Spinal cord (tissue), 10 donors: ENCODE measurements at places on chromosomes 1 and 21.

DNA sequence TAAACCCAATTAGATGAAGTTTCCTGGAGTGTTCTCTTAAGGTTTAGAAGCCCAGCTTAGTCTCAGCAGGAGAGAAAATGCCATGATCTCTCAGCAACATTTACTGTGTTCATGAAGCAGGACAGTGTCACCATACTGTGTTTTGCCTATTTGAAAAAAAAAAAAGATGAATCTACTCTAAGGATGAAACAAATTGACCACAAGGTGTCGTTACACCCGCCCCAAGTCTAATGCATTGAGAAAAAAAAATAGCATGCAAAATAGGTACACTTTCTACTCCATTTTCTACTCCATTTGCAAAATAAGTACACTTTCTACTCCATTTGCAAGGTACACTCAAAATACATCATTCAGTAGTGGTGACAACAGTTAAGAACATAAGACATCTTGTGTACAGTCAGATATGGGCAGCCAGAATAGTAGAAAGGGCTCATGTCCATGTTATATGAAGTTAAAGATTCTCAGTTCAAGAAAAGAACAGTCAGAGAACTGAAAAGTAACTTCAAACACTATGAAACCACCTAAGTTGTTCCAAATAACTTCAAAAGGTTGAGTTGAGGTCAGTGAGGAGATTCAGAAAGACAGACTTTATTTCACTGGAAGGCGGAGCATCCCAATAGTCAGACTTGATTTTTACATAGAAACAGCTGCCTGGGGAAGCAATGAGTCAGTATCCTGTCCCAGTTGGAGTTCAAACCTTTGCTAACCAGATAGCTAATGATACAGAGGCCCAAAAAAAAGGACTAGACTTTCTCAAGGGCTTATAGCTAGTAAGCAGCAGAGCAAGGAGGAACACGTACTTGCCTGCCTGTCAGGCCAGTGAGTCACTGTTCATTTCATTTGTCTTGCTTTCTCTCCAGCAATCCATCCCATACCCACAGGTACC, 13.3 kb downstream of the PLPPR5 start:
- DNase-seq, result no peak

DNA sequence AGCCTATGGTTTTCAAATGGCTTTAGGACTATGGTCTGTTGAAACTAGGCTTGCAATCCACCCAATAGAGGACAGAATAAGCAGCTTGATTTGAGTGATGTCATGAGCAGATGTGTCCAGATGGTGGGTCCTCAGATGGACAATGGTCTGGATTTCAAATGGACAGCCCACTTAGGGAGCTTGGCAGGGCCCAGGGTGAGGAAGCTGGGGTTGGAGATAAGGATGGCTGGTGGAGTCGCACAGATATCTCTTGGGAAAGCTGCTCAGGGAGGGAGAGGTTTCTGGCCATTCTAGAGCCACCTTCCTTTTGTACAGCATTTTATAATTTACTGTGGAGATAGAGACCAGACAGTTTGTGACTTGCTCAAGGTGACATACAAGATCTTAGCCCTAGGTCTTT, 55.0 kb downstream of the NFASC start:
- no peak for DNase-seq

DNA sequence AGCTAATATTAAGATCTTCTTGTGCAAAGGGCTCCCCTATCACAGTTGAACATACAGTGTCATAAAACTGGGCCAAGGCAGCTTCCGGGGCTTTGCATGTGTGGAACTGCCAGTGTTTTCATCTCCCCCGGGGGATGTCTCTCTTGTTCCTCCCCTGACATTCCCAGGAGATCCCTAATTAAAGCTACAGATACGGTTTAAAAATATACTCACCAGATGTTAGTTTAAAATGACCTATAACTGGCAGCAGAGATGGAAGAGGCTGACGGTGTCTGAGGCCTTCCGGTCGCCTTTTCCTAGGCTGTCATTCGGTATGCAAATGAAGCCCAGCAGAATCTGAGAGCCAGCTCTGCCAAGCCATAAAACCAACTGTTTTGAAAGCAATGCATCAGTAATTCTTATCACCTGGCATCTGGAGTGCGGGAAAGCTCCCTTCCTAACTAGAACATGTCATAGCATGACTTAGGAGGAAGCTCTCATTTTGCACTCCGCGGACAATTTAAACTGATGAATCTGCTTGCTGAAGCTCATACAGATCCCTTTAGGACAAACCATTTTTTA, 436.5 kb upstream of the VAMP3 start:
- DNase-seq, result no peak

DNA sequence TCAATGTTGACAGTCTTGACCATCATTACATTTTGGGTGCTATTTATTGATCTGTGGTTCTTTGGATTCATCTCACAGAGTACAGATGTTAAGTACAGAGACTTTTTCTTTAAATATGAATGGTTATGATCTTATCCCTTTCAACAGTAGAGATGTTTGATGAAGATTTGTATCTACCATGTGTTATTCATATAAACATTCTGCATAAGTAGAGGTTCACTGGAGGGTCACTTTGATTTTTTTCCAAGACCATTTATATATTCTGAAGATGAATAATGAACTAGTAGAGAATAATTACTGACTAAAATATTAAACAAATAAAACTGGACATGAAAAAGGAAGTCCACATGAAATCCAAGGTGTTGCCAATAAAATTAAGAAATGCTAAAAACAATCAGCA, 28.6 kb upstream of the HUNK start:
- no peak for DNase-seq

- DNase-seq, result no peak
Measured at GRCh38 chr1:40454873-40455272, 4.6 kb downstream of the ZFP69B start.

- no peak for DNase-seq
Measured at GRCh38 chr1:56543783-56544612, 35.4 kb downstream of the PLPP3 start.

DNA sequence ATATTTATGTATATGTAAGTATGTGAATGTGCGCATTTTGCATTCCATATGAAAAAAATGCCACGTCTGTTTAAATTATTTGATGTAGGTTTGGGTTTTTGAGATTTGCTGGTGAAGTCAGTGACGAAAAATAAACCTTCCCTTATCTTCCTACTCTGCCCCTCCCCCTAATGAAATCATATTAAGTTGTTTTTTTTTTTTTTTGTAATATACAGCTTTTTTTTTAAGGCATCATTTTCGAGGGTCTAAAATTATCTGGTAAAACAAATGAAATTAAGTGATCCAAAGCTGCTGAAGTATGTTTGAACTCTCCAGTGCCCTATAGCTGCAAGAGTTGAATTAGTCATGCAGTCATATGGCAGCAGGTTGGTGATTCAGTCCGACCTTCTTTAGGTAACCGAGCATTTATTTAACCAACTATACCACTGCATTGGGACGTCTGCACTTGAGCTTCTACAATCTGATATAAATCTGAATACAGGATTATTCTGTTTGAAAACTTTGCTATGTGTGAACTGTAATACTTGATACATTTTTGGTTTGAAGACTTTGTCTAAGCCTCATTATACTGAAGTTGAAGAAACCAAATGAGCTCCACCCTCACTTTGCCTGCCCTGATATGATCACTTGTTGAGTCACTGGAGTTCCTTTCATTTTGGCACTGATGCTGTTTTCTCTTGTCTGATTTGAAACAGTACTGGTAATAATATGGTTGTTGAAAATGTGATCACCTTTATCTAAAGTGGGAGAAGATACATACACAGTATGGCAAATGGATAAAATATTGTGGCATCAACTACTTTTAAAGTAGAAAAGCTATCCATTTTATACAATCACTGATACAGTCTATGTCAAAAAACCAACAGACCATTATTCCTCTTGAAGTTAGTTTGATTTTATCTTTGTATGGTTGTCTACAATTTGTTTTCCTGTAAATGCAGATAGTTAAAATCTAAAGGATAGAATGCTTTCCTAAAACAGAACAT, 11.7 kb downstream of the PDIK1L start:
- no peak for DNase-seq

DNA sequence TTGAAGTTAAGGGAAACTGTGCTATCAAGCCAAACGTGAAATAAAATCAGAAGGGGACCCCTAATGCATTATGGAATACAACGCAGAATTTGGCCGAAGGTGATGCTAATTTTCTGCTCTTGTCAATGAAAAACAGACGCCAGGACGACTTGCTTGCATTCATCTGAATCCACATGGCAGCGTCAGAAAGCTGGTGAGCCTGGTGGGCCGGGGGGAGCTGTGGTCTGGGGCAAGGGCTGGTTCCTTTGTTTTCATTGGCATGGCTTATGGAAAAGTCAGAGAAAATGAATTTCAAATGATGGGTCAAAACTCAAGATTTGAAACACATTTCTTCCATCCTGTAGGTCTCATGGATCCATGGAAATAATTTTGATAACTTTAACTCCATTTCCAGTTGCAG, 86.4 kb upstream of the RUNX1 start:
- no peak for DNase-seq
